ENCODE measurements at places on chromosomes 5 and 9.

DNA sequence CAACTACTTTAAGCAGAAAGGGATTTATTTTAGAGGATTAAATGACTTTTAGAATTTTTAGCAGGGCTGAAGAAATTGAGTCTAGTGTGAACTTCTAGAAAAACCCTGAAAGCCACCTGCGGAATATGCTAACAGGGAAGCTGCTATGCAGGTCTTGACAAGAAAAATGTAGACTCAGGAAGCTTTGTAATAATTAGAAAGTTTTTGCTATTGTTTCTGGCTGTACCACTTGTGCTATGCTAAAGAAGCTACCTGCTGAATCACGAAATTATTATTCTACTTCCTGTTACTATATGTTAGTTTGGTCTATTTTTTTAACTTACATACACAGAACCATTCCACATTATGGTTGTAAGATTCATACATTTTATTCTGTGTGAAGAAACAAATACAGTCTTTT is 74.0 kb upstream of the CHSY3 start:
- DNase-seq = no peak

DNA sequence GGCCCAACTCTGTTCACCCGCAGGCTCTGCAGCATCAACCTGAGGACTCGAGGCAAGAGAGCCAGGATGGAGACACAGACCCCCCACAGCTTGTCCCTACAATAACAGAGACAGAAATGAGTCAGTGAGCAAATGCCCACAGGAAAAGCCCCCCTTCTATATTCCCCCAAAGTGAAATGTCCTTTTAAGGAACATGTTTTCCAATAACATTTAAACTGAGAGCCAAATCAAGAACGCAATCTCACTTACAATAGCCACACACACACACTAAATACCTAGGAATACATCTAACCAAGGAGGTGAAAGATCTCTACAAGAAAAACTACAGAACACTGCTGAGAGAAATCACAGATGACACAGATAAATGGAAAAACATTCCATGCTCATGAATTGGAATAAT is 49.0 kb downstream of the TEX10 start:
- no peak for DNase-seq

GRCh38 chr5:22669345-22669744 is 183.8 kb downstream of the CDH12 start:
- no peak for DNase-seq

- no peak for DNase-seq
Observed at GRCh38 chr9:77601476-77602099, 46.5 kb downstream of the GNA14 start.

- no peak for DNase-seq
Observed at GRCh38 chr5:99765011-99765410, 770.2 kb upstream of the FAM174A start.

GRCh38 chr5:36359267-36359666 is 57.6 kb upstream of the RANBP3L start:
- DNase-seq = peak; percentile 8
